Kidney (tissue), 22 donors: ENCODE measurements at places on chromosomes 6 and 20.

DNA sequence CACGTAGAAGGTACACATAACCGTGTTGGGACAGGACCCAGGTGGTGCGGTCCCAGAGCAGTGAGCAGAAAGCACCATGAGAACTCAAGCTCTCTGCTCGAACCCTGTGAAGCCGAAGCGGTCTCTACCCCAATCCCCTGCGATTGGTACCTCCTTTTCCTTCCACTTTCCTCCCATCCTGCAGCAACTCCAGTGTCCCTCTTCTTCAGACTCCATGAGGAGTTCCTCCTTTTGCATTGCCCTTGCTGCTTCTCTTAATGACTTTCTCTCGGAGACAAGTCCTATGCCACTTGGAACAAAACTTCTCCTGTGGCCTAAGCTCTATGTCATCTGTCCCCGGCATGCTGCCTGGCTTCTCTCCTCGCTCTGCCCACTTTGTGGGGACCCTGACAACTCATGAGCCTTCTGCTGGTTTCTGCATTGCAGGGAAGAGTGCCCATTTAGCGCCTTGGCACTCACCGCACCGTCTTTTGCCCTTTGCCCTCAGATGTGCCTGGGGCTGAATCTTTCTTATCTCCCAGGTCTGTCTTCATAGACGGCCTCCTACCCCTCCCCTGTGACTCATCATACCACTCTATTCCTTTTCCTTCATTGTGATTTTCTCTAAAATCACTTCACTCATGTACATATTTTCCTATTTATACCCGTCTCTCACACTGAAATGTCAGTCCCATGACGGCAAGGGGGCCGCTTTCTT is 9.2 kb upstream of the ZNF831 start:
- DNase-seq = no peak

GRCh38 chr6:27023664-27024063 is 223.8 kb upstream of the PRSS16 start:
- DNase-seq = no peak

GRCh38 chr6:24385536-24386269 is 17.0 kb upstream of the MRS2 start:
- peak; percentile 54 for DNase-seq

GRCh38 chr6:91376686-91377085 is 789.8 kb upstream of the MAP3K7 start:
- DNase-seq = no peak

GRCh38 chr6:69868961-69869360 is 2.6 kb downstream of the COL19A1 start:
- DNase-seq = no peak

DNA sequence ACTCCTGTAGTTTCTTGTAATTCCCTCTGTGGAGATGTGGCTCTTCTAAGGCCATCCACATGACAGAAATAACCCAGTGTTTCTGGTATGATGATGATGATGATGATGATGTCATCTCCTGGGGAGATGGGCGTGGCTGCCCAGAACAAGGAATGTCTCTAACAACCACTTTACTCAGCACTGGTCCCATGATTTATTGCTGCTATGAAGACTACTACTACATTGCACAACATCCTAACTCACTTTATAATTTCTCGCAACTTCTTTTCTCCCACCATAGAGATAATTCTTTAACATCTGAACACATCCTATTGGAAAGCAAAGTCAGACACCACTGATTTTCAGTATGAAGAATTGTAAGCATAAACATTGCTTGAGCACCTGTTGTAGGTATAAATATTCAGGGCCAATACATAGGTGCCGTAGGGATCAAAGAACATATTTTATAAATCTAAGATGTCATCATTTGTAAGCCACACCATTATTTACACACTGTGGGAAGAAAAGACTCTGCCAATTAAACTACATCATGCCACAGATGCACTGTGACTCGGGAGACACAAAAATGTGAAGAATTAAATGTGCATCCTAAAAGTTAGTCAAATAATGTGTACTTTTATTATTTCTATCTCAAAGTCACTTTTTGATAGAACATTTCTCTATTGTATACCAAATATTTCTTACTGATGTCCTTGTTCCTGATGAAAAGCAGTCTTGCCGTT is 6.4 kb downstream of the TPMT start:
- DNase-seq = no peak

GRCh38 chr20:4875578-4876067 is 125.7 kb downstream of the SLC23A2 start:
- DNase-seq = peak; percentile 36
